ENCODE measurements at places on chromosomes 16 and 17.

- peak; percentile 30 for DNase-seq
Observed at GRCh38 chr17:50169121-50169764, 3.4 kb downstream of the SGCA start.

- peak; percentile 59 for DNase-seq
Observed at GRCh38 chr17:77542011-77542410, 401.2 kb downstream of the SEC14L1 start.

- no peak for DNase-seq
Observed at GRCh38 chr17:16371742-16372141, 9.1 kb upstream of the UBB start.

DNA sequence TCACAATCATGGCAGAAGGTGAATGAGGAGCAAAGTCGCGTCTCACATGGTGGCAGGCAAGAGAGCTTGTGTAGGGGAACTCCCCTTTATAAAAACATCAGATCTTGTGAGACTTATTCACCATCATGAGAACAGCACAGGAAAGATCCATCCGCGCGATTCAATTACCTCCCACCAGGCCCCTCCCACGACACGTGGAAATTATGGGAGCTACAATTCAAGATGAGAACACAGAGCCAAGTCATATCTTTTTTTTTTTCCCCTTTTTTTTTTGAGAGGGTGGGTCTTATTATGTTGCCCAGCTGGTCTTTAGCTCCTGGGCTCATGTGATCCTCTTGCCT is 60.0 kb downstream of the RPTOR start:
- DNase-seq = no peak

GRCh38 chr16:3122926-3123570 is 10.7 kb downstream of the ZNF205 start:
- no peak for DNase-seq

DNA sequence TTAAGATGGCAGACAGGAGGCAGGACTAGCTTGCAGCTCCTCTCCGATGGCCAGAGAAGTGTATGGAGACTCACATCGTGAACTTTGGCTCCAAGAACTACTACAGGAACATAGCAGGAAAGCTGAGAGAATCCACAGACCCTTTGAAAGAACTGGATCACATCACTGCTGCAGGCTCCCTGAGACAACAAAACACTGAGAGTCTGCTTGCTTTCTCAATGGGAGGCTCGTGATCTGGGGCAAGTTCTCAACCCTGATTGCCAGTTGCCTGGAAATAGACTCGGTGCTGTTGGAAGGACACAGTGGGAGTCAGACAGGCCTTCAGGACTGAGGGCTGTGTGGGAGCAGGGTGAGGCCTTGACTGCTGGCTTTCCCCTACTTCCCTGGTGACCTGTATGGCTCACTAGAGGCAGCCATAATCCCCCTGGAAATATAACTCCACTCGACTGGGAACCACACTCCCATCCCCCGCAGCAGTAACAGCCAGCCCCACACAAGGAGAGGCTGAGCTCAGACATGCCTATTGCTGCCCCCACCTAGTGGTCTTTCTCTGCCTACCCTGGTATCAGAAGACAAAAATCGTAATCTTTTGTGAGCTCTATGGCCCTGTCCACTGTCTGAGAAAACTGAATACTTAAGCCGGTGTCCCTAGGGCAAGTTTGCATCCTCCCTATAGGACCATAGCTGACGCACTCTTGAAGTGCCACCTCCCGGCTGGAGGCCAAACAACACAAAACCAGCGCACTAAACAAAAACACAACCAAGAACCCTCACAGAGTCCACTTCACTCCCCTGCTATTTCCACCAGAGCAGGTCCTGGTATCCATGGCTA is 238.4 kb downstream of the CEP112 start:
- DNase-seq = no peak

DNA sequence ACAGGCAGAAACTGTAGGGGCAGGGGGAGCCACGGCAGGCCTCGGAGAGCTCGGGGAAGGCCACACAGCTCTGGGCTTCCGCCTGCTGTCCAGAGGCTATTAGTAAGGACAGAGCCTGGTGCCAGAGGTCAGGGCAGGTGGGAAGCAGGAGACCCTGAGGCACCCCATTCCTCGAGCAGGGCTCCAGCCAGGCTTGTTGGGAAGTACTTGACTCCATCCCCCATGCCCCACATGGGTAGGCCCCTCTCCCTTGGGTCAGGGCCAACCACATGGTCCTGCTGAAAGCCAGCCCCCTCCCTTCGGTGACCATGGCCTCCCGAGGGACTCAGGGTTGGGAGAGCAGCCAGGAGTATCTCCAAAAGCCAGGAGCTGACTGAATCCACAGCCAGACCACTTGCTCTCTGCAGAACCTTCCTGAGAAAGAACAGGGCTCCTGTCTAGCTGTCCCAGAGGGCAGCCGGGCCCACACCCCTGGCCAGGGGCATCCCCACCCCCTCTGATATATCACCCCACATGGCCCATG is 17.4 kb upstream of the MPRIP start:
- no peak for DNase-seq

DNA sequence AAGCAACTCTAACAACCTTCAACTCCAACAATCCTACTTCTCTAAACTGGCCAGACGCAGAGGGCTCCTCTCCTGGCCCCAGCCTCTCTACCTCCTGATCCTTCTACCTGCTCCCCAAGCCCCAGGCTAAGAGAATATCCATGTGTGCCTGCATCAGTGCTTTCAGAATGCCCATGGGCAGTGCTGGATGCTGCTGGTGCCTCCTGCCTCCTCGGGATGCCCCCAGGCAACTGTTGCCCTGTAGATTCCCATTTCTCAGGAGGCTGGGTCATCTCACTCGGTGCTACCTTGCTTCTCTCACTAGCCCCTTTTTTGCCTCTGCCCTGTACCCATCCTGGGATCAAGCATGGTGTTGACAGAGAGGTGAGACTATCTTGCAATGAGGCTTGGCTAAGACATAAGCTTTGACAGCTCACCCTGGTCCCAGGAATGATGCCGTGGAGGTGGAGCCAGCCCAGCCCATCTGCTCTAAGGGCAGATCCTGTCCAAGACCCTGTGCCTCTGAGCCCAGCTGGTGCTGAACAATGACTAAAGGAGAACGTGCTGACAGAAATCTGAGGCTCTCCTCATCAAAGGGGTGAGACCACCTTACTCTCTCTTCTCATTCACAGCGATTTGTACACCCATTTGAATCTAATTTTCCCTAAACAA is 19.4 kb upstream of the SUPT4H1 start:
- no peak for DNase-seq

- DNase-seq = no peak
Observed at GRCh38 chr17:1001640-1002411, 4.9 kb downstream of the TIMM22 start.

GRCh38 chr17:36934144-36934691 is 3.1 kb upstream of the LHX1 start:
- no peak for DNase-seq

DNA sequence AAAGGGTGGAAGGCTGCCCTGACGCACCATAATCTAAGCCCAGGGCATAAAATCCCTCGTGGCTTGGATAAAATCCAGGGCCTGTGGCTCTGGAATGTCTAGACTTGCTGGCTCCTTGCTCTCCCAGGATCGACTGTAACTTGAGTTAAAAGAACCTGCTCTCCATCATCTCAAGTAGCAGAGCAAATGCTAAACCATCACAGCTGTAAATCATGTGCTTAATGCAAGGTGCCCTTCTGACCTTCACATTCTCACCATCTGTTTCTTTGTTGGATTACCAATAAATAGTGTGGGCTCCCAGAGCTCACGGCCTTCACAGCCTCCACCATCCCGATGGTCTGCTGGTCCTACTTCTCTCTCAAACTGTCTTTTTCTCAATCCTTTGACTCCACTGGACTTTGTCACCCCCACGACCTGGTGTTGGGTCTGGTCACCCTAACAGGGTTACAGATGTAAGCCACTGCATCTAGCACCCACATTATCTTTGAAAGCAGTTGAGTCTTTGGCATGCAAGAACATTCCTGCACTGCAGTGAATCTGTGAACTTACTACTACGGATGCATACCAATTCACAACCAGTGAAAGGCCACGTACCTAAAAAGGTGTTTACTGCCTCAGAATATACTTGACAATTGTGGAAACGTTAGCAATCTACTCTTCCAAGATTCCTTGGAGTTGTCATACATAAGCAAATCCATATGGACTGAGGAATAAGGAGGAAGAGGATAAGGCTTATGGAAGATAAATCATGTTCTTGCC is 15.3 kb downstream of the RSL1D1 start:
- DNase-seq = no peak

DNA sequence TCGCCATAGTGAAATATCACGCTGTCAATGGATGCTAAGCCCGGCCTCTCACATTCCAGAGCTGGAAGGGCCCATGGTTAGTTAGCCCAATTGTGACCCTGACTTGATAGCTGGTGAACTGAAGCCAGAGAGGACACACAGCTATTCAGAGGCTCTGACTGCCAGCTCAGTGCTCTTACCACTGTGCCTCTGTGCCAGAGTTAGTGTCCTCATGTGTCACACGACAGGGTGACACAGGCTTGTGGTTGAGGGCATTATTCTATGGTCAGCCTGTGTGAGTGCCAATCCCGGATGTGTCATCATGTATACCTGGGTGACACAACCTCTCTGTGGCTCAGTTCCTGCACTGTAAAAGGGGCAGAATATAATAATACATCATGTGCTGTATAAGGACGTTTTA is 2.5 kb upstream of the MT1X start:
- no peak for DNase-seq

DNA sequence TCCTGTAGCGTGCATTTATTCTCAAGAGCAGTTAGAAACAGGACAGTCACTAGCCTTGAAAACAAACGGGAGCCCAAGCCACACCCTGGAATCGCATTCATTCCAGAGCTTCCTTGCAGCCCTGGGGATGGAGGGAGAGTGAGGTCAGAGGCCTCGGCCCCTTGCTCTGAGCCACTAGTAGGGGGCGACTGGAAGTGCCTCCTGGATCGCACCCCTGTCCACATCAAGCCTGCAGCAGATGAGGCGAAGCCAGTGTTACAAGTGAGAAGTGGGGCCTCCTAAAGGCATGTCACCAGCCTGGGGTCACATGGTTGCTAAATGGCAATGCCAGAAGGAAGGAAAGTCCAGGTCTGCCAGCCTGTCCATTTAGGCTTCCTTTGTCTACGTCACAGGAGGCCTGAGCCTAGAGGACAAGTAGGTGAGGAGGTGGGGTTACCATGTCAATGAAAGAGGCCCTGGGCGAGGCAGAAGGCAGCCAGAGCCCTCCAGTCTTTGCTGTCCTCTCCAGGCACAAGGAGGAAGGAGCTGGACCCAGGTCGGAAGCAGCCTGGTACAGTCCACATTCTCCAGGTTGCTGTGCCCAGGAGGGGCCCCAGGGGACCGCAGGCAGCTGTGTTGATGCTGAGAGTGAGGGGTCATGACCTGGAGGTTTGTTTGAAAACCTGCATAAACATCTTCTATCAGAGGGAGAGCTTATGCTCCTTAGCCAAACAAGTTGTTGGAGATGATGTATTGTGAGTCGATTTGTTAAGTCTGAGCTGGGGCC is 3.0 kb upstream of the RCVRN start:
- no peak for DNase-seq

GRCh38 chr16:86876499-86876898 is 298.1 kb downstream of the FOXL1 start:
- DNase-seq = no peak

DNA sequence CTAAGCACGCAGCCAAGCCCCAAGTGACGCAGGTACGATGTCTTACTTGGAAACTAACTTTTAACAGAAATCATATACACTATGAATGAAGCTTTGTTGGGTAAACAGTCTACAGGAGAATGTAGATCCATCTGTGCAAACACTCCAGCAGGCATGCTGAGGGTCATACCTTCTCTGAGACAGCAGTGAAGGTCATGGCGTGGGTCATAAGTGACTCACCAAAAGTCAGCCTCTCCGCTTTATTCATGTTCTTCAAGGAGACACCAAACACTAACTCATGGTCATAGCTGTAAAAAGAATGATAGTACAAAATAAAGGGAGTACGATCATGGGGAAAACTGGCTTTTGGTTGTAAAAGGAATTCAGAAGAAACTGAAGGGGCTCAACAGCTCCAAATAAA is 20.6 kb downstream of the BLMH start:
- DNase-seq = no peak

DNA sequence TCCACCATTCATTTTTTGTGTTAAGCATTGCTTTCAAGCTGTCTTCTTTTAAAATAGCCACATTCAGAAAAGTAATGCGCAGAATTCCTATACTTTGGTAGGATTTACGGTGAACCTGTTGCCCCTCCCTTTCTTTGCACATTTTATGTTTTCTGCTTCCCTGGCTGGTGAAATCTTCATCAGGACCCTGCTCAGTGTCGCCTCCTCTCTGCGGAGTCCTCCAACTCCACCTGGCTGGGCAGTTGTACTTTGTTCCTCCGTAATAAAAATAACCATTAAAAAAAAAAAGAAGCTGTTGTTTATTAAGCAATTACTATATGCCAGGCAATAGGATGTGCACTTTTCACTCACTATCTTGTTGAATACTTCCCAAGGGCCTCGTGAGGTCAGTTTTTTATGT is 2.9 kb downstream of the UMOD start:
- no peak for DNase-seq

DNA sequence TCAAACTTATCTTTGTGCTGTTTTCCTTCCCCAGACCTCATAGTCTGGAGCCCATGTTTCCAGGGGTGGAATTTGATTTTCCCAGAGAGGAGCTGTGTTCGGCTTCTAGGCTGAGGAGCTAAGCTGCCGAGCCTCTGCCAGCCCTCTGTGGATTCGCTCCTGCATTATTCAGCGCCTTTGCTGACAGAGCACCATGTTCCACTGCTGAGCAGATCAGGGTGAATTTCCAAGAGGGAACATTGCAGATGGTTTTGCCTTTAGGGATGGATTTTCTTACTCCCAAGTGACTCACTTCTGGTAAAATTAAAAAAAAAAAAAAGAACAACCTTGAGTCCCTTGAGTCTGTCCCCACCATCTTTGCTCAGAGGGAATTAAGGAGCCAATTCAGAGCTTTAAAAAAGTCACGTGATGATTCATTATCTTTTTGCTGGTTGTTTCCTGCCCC is 229.5 kb downstream of the PRKCA start:
- no peak for DNase-seq

GRCh38 chr17:8611619-8612298 is 18.8 kb downstream of the MYH10 start:
- no peak for DNase-seq
